Activated gamma-delta T cell treated with Interleukin-2 at 50 U/mL for 16 hours (primary cell): ENCODE measurements at places on chromosomes 2 and 18.

DNA sequence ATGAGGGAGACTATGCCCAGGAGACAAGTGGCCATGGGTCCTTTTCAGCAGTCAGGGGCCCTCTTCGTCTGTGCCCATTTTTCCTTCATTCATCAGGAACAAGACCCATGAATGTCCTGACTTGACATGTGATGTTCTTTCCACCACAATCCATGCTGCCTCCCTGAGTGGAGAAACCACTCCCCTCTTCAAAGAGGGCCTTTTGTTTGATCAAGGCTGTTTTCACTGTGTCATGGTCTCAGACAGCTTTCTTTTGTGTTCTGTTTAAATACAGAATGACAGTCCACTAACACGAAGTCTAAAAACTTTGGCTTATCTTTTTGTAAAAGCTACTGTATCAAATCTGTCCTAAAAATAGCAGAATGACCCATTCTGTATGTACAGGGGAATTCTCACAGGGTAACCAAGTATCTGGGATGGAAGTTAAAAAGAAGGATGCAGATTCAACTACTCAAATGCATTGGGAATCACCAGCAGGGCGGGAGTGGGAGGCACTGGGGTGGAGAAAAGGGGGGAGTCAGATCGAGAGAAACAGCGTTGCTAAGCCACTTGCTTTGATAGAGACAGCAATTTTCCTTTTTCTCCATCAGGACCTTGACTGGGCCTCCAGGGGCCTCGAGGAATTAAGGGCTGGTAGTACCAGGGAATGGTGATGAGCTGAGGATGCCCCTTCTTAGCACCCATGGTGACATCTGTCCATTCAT, 13.9 kb downstream of the LRP2 start:
- no peak for DNase-seq

DNA sequence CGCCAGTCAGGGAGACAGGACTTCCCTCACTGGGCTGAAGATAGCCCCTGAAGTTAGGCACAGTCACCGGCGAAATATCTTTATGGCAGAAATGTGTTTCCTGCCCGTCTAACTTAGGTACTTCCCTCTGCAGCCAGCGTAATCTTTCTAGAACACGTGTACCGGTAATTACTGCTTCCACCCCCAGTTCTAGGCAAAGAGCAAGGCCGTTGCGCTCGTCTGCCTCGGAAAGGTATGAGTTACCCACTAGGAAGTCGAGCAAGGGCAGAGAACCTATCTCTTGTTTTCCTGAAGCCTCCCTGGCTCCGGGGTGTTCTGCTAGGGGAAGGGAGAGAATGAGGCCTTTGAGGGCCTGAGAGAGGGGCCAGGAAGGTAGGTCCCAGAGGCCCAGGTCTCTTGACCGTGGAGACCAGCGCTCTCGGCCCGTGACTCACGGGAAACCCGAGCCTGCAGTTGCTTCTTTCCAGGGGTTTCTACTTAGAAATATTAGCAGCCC, 70.0 kb downstream of the TWSG1 start:
- no peak for DNase-seq

- DNase-seq = no peak
Measured at GRCh38 chr2:26333293-26333692, 12.7 kb upstream of the SELENOI start.

- DNase-seq = no peak
Measured at GRCh38 chr2:152421521-152422370, 86.8 kb downstream of the FMNL2 start.

GRCh38 chr2:120430501-120430830, 84.5 kb downstream of the INHBB start:
- no peak for DNase-seq

DNA sequence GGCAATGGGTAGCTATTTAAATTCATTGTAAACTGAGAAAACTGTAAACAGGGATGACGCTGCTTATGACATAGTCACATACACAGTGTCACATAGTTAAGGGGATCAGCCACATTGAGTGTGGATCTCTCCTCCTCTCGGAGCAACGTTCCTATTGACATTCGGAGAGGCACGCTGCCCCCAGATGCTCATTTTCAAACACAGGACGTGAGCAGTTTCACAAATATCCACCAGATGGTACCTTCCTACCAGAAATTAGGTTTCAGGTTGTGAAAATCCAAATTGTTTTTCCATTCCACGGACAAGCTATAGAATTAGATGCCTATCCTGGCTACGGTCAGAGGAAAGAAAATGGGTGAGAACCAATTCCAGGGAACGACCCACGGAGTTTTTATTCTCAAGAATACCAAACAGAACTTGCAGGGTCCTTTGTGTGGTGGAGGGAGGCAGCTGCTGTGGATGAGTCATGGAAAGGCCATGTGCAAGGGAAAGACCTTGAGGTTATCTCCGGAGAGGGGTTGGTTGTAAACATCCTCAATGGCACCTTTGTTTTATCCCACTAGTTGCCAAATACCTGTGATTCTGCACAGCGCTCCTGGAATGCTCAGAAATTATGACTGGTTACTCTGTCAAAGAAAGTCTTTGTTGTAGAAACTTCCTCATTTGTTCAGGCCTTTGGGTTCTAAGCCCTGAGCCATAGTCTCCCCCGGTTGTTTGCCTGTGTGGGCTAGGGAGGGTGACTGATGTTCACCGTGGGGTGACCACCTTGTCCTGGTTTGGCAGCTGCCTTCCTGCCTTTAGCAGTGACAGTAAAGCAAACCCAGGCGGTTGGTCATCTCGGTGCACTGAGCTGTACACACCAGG, 88.0 kb downstream of the ACTR3 start:
- no peak for DNase-seq

DNA sequence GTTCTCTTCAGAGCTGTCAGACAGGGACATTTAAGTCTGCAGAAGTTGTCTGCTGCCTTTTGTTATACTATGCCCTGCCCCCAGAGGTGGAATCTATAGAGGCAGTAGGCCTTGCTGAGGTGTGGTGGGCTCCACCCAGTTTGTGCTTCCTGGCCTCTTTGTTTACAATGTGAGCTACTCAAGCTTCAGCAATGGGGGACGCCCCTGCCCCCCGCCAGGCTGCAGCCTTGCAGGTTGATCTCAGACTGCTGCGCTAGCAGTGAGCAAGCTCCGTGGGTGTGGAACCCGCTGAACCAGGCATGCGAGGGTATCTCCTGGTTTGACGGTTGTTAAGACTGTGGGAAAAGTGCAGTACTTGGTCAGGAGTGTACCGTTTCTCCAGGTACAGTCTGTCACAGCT, 24.0 kb upstream of the PAIP2B start:
- no peak for DNase-seq

- no peak for DNase-seq
Measured at GRCh38 chr2:217868911-217869334, 133.9 kb downstream of the TNS1 start.
